ENCODE measurements at places on chromosomes 4 and X.

DNA sequence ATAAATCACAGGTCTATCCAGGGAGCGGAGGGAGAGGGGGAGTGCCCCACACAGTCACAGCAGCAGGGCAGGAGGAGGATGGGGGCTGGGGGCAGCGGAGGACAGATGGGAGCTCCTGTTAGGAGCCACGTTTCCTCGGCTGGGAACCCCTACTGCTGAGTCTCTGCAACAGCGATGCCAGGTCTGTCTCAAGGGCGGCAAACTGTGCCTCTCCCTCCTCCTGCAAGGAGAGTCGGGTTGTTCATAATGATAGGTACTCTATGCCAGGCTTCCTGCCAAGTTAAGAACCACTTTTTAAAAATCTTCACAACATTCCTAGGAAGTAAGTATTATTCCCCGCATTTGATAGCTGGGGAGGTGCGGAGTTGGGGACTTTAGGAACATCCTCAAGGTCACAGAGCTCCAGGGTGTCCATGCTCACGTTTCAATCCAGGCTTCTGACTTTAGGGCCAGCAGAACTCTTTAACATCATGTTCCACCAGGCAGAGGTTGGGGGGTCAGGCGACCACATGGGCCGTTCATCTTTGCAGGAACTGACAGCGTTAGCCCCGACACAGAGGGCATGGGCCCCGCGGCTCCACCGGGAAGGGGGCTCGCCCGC is 98.3 kb upstream of the MAML3 start:
- DNase-seq = no peak

DNA sequence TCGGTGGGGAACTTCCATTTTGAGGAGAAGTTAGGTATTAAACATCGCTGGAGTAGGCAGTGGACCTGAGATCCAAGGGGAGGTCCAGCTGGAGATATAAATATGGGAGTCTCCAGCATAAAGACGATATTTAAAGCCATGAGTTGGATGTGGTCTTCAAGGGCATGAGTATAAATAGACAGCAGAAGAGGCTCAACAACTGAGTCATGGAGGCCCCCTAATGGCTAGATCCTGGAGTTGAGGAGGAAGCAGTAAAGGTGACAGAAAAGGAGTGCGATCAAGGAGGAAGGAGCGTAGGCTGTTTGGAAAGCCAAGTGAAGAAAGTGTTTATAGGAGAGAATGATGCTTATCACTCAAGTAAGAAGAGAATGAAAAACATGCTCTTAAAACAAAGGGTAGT is 18.1 kb upstream of the APBB2 start:
- no peak for DNase-seq

GRCh38 chrX:5337160-5337559 is 891.5 kb downstream of the NLGN4X start:
- no peak for DNase-seq

- no peak for DNase-seq
Measured at GRCh38 chr4:159060161-159060560, 42.7 kb upstream of the RAPGEF2 start.

DNA sequence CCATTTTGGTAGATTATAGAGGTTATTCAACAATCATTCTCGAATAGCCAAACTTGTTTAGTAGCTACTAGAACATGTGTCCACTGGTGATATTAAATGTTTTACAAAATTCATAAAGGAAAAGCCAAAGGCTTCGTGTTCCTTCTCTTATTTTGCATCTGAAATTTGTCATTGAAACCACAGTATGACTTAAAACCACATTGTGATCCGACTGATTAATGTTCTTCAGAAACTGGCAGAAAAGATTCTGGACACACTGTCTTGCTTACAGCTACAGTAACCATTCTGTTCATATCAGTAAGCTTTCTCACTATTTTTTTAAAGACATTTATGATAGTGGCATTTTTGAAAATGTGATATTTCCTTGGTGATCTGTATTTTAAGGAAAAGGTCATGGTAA is 2.6 kb upstream of the SMARCA1 start:
- no peak for DNase-seq
